PC-3 (cell line): ENCODE measurements at places on chromosomes 3 and 15. TPM values are rescaled to one million over a fixed set of nuclear protein-coding genes. Genes with fewer than 3 reads are reported as not detected.

GRCh38 chr3:150449169-150449721, 41.1 kb downstream of the TSC22D2 start:
- H3K36me3 ChIP-seq: peaks cover 4% of the 10 kb centered on the region; the same call in 1 of the 2 replicates
- peak; percentile 80 for DNase-seq
- H3K4me3 ChIP-seq: 0 out of 2 replicates have a peak overlapping the region, but pooled peaks have one; percentile 37
- H3K27me3 ChIP-seq: no peaks in the 10 kb centered on the region
- peaks cover 65% of the 10 kb centered on the region for H3K4me1 ChIP-seq

DNA sequence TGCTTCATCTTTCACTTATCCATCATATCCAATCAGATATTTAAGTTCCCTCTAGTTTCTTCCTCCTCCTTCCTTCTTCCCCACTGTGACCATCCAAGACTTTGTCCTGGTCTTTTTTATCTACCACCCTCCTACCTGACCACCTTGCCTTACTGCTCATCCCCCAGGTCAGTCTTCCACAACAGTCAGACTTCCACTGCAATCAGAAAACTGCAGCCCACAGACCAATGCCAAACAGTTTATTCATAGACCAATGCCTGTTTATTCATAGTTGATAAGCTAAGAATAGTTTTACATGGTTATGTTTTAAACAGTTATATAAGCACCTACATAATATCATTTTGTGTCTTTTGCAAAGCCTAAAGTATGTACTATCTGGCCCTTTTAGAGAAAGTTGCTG, 65.5 kb downstream of the TRIM69 start:
- H3K4me1 ChIP-seq: no peaks in the 10 kb centered on the region
- no peaks in the 10 kb centered on the region for H3K36me3 ChIP-seq
- H3K4me3 ChIP-seq: no peak overlapping the region
- peaks cover 69% of the 10 kb centered on the region for H3K27me3 ChIP-seq

GRCh38 chr3:30551266-30551665, 55.1 kb upstream of the TGFBR2 start:
- no peak overlapping the region for H3K27ac ChIP-seq
- H3K4me1 ChIP-seq: peaks cover 9% of the 10 kb centered on the region; the same call in 1 of the 2 replicates
- no peaks in the 10 kb centered on the region for H3K27me3 ChIP-seq
- no peaks in the 10 kb centered on the region for H3K36me3 ChIP-seq
- no peak for DNase-seq

Gene DUOXA2
- total RNA-seq: not detected in 2 replicates

DNA sequence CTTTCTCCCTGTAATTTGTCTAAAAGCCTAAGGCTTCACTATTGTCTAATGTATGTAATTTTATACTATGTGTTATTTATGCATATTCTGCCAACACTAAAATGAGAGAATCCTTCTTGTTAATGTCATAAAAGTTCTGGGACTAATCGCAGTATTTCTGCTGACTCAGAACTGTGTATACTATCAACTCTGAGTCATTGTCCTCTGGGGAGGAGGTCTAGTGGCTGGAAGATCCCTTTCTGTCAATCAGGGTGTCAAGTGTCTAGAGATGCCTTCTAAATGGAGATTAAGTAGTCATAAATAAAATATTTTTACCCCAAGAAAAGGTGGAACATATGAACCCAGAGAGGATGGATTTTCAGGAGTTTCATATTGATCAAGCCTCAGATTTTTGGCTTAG, 473.4 kb downstream of the AGBL1 start:
- H3K4me1 ChIP-seq: no peaks in the 10 kb centered on the region
- no peak overlapping the region for H3K27ac ChIP-seq
- H3K36me3 ChIP-seq: no peaks in the 10 kb centered on the region
- H3K27me3 ChIP-seq: no peaks in the 10 kb centered on the region
- DNase-seq: peak; percentile 20

DNA sequence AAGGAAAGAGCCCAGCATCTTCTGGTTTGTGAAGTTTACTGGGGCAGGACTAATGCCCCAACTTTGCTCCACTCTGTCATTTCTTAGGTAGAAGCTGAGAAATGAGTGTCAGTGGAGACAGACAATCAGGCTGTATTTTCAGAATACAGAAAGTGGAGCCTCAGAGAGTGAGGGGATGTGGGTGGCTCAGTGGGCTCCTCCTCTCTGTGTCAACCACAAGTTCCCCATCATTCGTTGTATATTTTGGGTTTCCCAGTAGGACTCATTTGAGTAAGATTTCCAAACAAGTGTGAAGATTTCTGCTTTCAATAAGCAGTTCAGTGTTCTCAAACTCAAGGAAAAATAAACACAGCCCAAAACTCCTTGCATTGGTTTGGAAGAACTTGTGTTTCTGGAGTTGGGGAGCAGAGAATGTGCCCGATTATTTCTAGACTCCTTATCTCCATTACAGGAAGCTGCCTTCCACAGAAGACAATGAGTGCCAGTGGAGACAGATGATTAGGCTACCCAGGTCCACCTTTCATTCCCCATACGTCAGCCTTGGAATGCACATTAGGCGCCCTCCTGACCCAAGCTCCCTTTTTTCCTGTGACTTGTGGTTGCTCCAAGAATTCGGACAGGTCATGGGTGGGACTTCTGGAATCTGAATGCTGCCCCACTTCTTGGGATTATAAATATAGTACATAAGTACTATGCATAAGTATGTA, 792.1 kb upstream of the LMCD1 start:
- no peaks in the 10 kb centered on the region for H3K4me1 ChIP-seq
- no peaks in the 10 kb centered on the region for H3K36me3 ChIP-seq
- DNase-seq: no peak
- no peaks in the 10 kb centered on the region for H3K27me3 ChIP-seq

GRCh38 chr3:90016555-90016954, 909.1 kb downstream of the EPHA3 start:
- H3K4me3 ChIP-seq: no peak overlapping the region
- H3K27ac ChIP-seq: peak overlapping the region; percentile 29; the same call in 1 of the 2 replicates
- H3K27me3 ChIP-seq: 0 out of 2 replicates have a peak, but pooled peaks cover 2% of the 10 kb centered on the region
- peak; percentile 59 for DNase-seq
- H3K36me3 ChIP-seq: no peaks in the 10 kb centered on the region

GRCh38 chr15:62287066-62287857, 122.2 kb upstream of the C2CD4B start:
- no peak for DNase-seq
- peaks cover 61% of the 10 kb centered on the region for H3K27me3 ChIP-seq
- H3K4me1 ChIP-seq: no peaks in the 10 kb centered on the region
- no peak overlapping the region for H3K27ac ChIP-seq
- no peaks in the 10 kb centered on the region for H3K36me3 ChIP-seq

- H3K4me1 ChIP-seq: no peaks in the 10 kb centered on the region
- H3K4me3 ChIP-seq: no peak overlapping the region
- DNase-seq: no peak
Measured at GRCh38 chr3:153910387-153910786, 210.8 kb upstream of the ARHGEF26 start.

GRCh38 chr3:171164067-171164465, 137.5 kb upstream of the SLC2A2 start:
- DNase-seq: peak; percentile 88
- peaks cover 21% of the 10 kb centered on the region for H3K4me1 ChIP-seq
- H3K36me3 ChIP-seq: peaks cover 7% of the 10 kb centered on the region; the same call in 1 of the 2 replicates
- no peaks in the 10 kb centered on the region for H3K27me3 ChIP-seq
- H3K4me3 ChIP-seq: no peak overlapping the region
- peak overlapping the region; percentile 51 for H3K27ac ChIP-seq

Gene YEATS2
- total RNA-seq: 30.4 and 31.0 TPM in 2 replicates

DNA sequence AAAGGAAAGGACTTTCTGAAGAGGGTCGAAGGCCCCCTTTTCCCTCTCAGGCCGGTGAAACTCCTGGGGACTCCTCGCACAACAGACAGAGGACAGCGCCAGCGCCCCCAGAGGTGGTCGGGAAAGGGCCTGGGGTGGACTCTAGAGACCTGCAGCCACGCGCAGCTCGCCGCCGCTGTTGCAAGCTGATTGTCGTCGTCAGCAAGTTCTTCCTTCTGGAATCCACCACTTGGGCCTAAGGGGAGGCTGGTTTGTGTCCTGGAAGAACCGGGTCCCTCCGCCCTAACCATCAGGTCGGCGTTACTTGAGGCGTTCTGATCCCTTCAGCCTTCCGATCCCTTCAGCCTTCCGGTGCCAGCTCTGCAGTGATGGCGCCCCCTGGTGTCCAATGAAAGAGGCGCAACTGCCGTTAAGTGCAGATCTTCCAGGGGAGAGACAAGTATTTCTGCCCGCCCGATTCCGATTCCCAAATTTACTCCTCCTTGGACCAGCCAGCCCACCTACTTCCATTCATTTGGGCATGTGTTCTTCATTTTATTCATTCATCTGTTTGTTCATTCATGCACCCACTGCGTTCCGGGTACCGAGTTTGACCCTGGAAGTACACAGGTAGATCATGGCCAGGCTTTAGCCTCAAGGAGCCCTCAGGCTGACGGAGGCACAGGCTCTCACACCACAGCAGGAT, 77.2 kb upstream of the SLC6A11 start:
- H3K4me1 ChIP-seq: no peaks in the 10 kb centered on the region
- no peaks in the 10 kb centered on the region for H3K36me3 ChIP-seq
- peak overlapping the region; percentile 56 for H3K4me3 ChIP-seq
- DNase-seq: peak; percentile 84

- H3K4me1 ChIP-seq: peaks cover 8% of the 10 kb centered on the region; the same call in 1 of the 2 replicates
- H3K27me3 ChIP-seq: no peaks in the 10 kb centered on the region
- no peak overlapping the region for H3K4me3 ChIP-seq
Measured at GRCh38 chr15:72112116-72112515, 5.8 kb downstream of the MYO9A start.

GRCh38 chr3:9888540-9888939, 1.9 kb upstream of the JAGN1 start:
- DNase-seq: no peak
- H3K4me3 ChIP-seq: no peak overlapping the region
- H3K27ac ChIP-seq: no peak overlapping the region
- H3K4me1 ChIP-seq: peaks cover 31% of the 10 kb centered on the region

Gene ROPN1
- total RNA-seq: not detected in 2 replicates

- no peaks in the 10 kb centered on the region for H3K27me3 ChIP-seq
- peak; percentile 41 for DNase-seq
- H3K4me3 ChIP-seq: no peak overlapping the region
Measured at GRCh38 chr3:57065588-57065987, 5.1 kb downstream of the SPATA12 start.

DNA sequence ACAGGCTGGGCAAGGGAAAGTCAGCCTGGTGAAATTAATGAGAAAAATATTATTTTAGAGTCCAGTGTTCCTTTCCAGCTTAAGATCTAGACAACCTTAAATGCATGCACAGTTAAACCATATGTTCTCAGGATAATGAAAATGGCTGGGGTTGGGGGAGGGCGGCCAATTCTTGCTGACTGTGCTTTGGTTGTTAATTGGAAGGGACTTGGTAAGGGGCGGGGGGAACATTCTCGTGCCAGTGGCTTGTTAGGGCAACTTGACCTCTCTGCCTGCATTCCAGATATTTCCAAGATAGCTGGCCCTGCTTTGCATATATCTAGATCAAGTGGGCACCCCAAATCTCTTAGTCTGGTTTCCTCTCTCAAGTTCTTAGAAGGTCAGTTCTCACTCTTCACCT, 112.5 kb downstream of the TOP2B start:
- no peak for DNase-seq
- peaks cover 29% of the 10 kb centered on the region; the same call in 1 of the 2 replicates for H3K27me3 ChIP-seq
- no peak overlapping the region for H3K4me3 ChIP-seq
- H3K4me1 ChIP-seq: no peaks in the 10 kb centered on the region
- no peaks in the 10 kb centered on the region for H3K36me3 ChIP-seq

Gene ARHGEF26
- 4.7 and 5.0 TPM in 2 replicates for total RNA-seq

DNA sequence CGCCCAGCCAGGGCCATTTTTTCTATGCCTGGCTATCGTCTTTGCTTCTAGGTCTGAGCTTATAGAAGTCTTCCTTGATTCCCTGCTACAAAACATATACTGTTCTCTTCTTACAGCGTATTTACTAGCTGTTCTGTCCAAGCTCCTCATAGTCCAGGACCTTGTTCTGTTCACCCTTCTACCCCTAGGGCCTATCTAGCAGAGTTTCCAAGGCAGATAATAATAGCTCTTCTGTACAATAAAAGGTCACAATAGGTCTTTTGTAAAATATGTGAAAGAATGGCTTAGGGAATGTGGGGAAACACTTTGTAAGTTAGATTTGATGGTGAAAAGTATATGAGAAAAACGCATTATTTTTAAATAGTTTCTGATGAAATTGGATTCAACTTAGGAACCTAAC, 158.2 kb downstream of the P3H2 start:
- H3K27me3 ChIP-seq: no peaks in the 10 kb centered on the region
- H3K4me3 ChIP-seq: no peak overlapping the region
- no peaks in the 10 kb centered on the region for H3K36me3 ChIP-seq
- H3K4me1 ChIP-seq: peaks cover 4% of the 10 kb centered on the region; the same call in 1 of the 2 replicates
- DNase-seq: no peak
- no peak overlapping the region for H3K27ac ChIP-seq

- no peaks in the 10 kb centered on the region for H3K4me1 ChIP-seq
- H3K27me3 ChIP-seq: peaks cover 68% of the 10 kb centered on the region
- H3K4me3 ChIP-seq: no peak overlapping the region
- H3K27ac ChIP-seq: no peak overlapping the region
- no peak for DNase-seq
Measured at GRCh38 chr15:91306144-91306543, 206.1 kb downstream of the SV2B start.

Gene SEC22C
- 43.2 and 63.3 TPM in 2 replicates for total RNA-seq

DNA sequence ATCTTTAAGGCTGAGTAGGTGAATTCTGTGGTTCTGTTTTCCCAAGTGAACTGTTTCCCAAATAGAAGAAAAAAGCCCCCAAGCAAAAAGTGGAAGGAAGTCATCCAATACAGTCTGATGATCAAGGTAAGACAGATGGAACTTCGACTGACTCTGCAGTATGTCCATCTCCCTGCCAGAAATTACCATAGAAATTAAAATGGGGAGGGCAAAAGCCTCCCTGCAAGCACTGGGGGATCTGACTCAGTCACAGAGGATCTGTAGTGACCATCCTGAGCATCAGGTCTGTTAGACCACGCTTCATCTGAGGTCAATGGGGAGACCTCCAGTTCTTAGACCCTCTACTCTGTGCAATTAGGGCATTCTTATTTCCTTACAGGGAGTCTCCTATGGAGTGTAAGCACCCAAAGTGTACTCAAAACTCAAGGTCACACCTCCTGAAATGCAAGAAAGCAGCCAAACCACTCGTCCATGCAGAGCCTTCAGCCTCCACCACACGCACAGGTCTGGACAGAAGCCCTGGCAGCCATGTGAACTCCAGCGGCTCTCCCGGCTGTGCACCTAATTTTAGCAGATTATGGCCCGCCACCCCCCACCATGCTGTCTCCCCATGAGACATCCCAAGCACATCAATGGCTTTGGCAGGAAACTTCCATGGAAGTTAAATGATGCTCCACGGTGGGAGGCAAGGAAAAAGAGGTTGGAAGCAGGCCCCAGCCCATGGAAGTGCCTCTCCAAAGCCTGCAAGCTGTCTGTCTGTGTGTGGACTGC, 348.7 kb downstream of the NTRK3 start:
- no peaks in the 10 kb centered on the region for H3K27me3 ChIP-seq
- DNase-seq: no peak
- H3K36me3 ChIP-seq: no peaks in the 10 kb centered on the region
- no peak overlapping the region for H3K27ac ChIP-seq

Gene ZKSCAN7
- total RNA-seq: not detected in 2 replicates

- no peak for DNase-seq
- peaks cover 6% of the 10 kb centered on the region for H3K4me1 ChIP-seq
- peak overlapping the region; percentile 57 for H3K27ac ChIP-seq
- peak overlapping the region; percentile 72 for H3K4me3 ChIP-seq
- H3K27me3 ChIP-seq: no peaks in the 10 kb centered on the region
- H3K36me3 ChIP-seq: no peaks in the 10 kb centered on the region
Measured at GRCh38 chr3:127671523-127672428, 976 bp upstream of the ABTB1 start.
